Posterior cingulate gyrus (tissue), 11 donors: ENCODE measurements at places on chromosomes 6 and 20.

- no peak for DNase-seq
These were observed 91.0 kb downstream of the FNDC1 start for GRCh38 chr6:159260208-159260607.

- DNase-seq: peak; percentile 69
These were observed 5.1 kb downstream of the GABBR1 start for GRCh38 chr6:29627755-29628418.

- DNase-seq: no peak
These were observed 169.3 kb upstream of the BTBD3 start for GRCh38 chr20:11748436-11748835.

DNA sequence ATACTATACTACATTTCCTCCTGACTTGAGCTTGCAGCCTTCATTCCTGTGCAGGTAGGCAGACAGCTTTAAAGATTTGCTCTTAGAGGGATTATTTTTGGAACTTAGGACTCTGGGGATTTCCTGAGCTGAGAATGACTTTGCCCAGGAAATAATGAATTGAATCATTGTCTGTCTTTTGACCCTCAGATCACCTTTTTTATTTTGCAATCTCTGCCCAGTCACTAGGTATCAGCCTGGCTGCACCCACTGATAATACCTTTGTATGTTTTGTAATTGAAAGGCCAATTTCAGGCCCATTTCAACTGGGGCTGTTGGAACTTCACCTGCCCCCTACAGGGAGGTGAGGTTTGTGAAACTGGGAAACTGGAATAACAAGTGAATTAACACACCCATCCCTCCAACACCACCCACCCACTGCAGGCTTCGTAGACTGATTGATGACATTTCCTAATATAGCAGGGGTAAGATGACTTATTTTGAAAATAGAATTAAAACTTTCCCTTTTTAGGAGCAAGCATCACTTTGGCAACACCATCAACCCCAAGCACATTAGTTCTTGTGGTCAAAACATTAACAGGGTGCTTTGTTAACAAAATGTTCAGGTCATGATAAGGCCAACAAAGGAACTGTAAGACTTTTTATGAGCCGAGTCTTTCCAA, 157.1 kb upstream of the CENPW start:
- DNase-seq: no peak

DNA sequence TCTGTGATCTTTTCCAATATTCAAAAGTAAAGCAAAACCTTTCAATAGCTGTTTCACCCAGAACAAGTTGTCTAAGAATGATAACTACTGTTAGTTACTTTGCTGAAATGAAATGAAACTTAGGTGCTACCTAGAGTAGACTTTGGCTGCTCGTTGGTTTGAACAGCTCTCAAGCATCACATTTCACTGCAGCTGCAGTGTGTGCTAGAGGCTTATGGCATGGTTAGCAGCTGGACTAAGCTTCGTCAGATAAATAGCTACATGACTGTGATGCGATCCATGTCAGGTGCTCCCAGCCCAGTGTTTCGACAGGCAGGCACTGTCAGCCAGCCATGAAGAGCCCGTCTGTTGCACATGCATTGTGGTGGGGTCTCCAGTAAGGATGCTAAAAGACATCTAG, 201.1 kb downstream of the TFAP2B start:
- no peak for DNase-seq

DNA sequence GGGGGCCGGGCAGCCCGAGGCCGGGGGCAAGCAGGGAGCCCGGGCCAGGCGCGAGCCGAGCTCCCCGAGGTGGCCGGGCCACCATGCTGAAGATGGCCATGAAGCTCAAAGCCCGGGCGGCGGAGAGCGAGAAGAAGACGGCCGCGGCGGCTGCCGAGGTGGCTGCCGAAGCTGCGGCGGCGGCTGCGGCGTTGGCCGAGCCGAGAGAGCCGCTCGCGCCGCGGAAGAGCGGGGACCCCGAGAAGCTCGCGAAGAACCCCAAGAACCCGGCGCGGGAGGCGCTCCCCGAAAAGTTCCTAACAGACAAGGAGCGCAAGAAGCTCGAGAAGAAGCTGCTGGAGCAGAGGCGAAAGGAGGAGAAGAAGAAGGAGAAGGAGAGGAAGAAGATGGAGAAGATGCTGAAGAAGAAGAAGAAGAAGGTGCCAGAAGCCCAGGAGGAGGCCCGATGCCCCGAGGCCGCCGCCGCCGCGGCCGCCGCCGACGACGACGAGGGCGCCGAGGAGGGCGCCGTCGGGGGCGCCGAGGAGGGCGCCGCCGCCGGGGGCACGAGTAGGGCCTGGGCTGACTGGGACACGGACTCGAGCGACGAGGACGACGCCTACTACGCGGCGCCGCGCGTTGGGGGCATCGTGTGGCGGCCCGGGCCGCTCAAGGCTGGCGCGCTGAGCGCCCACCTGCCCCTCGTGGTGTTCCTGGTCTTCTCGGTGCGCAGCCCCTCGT, 37.4 kb downstream of the GNAS start:
- no peak for DNase-seq

- no peak for DNase-seq
These were observed 36.5 kb upstream of the MLN start for GRCh38 chr6:33840048-33840926.

DNA sequence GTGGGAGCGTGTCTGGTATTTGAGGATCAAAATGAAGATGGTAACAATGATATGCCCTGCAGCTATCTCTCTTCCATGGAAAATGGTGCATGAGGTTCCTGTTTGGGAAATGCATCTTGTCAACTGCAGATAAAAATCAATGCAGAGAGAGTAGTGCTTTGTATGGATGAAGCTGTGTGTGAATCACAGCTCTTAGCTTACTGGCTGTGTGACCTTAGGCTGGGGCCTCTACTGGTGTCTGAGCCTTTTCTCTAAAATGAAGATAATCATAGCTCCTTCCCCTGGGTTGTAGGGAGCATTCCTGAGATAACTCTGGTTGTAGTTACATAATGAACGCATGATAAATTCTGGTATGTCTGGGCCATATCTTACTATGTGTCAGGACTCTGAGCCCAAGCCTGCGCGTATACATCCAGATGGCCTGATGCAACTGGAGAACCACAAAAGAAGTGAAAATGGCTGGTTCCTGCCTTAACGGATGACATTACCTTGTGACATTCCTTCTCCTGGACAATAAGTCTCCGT, 19.6 kb downstream of the ANGPT4 start:
- DNase-seq: no peak

GRCh38 chr6:169963581-169964297, 212.3 kb downstream of the ERMARD start:
- DNase-seq: no peak

- no peak for DNase-seq
These were observed 620 bp upstream of the DEK start for GRCh38 chr6:18264923-18265377.

DNA sequence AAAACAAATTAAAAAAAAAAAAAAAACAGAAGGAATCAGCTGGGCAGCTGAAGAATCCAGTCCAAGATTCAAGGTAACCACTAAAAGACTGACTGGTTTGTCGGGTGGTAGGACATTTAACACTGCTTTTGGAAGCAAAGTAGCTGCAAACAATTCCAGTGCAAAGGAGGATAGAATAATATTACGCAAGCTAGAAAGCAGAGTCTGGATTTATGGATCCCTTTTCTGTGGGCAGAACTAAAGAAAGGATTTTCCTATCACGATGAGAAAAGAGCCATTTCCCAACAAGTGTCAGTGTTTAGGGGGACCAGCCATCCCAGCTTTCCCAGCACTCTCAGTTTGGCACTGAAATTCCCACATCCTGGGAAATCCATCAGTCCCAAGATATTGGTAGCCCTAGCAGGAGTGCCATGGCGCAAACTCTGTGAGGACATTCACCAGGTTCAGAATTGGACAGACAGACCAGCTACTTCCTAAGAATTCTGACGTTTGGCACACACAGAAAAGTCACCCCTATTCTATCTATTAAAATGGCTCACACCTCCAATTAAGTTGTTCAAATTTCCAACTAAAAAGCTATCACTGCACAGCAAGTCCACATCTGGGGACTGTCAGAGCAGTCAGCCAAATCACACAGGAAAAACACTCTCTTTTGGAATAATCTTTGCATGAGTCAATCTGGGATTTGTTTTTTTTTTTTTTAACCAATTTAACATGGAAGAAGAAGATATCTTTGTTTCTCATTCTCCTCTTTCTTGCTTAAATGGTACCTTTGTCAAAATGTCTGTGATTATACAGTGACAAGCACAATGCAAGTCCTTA, 356.8 kb upstream of the ARID1B start:
- DNase-seq: no peak

DNA sequence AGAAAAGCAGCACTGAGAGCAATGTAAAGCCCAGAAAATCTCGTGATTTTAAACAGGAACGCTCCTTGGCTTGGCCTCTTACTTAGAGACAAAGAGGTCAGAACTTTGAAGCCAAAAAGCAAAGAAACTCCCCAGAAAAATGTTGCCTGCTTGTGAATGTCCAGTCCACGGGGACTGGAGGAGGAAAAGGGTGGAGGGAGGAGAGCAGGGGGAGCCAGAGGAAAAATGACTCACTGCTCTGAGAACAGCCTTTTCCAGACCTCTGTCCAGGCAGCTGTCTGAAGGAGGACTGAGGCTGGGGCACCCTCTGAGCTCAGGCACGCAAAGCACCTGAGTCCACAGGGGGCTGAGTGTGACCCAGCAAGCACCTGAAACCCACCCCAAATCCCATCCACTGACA, 64.7 kb downstream of the TRAM2 start:
- DNase-seq: no peak

DNA sequence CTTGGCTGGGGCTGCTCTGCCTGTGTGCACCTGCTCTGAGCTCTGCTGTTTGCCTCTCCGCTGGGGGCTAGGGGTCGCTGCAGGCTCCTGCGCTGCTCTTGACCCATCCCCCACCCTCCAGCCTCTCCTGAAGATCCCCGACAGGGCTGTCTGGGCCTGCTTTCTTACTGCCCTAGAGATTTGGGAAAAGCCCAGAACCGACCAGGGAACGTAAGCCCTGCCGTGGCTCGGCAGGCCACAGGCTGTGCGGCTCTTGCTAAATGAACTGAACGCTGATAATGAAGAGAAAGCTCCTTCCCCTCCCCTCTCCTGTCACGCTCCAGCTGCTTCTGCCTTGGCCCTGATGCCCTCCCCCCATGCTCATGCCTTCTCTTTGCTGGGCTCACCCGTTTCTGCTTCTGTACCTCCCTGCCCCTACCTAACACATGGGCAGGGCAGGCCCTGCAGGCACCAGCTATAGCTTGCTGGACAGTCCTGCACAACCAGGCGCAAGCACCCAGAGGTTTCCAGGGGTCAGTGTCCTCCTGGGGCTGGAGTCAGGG, 32.0 kb upstream of the PCMTD2 start:
- DNase-seq: no peak
